Fibroblast of skin of abdomen (primary cell): ENCODE measurements at places on chromosomes 2 and 18.

DNA sequence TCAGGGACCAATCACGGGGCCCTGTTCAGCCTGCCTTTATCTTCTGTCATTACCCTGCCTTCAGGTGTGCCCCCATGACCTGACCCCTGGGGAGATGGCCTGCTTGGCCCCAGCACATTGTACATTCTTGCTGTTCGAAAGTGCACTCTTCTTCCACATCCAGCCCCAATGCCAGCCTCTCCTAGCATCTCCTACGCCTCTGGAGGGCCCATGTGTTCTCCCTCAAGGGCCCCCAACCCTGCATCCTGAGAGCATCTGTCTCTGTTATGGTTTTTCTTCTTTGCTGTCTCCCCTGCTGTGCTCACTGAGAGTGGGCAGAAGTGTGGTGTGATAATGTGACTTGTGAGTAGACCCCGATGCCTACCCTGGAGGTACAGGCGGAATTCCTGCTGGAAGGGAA, 41.5 kb upstream of the OTOS start:
- DNase-seq, result no peak

DNA sequence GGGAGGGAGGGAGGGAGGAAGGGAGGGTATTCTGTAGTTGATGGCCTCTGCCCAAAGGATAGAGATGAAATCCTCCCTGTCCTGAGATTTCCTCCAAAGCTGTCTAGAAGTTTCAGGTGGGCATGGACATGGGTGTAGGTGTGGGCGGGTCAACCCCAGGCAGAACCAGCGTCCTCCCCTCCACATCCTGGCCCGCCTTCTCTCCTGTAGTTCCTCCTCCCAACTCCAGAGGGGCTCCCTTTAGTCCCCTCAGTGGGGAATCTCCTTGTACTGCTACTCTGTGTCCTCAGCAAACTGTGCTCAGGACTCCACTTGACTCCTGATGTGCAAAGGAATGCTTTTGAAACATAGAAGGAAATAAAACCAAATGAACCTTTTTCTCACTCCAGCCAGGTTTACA, 88.1 kb downstream of the MRPS9 start:
- no peak for DNase-seq

DNA sequence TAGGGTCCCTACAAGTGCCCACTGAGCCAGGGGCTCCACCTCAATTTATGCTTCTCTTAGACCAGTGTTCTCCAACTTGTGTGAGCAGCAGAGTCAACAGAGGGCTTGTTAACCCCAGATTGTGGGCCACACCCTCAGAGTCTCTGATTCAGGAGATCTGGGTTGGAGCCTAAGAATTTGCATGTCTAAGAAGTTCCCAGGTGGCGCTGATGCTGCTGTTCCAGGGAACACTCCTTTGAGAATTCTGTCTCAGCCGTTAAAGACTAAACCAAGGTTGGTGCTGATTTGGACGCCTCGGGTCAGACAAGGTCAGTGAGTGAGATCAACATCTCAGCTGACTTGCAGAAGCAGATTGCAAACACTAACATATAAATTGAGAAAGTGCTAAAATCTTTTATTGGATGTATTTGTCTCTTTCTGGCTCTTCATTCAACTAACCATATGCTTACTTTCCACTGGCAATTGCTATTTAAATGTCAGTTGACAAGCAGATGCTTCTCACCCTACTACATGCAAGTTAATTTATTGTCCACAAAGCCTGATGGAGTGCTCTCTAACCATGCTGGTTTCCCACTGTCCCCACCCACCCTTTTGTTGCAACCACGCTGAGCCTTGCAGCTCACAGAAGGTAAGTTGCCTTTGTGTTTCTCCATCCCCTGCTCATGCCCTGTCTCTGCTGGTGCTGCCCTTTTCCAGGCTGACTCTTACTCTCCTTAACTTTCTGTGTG, 31.5 kb downstream of the LYPD1 start:
- DNase-seq, result no peak

DNA sequence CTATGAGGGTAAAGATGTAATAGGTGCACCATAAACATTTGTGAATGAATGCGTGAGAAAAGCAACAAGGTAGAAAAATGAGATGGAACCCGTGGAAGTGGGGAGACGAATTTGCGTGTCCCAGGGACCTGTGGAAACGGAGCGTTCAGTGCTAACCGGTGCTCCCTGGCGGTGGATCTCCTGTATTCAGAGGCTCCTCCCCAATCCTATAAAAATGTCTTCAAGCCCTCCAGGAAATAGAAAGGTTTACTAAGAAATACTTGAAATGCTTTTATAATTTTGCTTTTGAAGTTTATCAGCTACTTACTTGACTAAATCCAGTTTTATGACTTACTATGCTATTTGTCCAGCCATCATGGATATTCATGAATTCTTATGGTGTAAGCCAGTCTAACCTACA, 62.8 kb upstream of the RBM44 start:
- no peak for DNase-seq

GRCh38 chr2:37244017-37244416, 12.6 kb downstream of the NDUFAF7 start:
- no peak for DNase-seq

DNA sequence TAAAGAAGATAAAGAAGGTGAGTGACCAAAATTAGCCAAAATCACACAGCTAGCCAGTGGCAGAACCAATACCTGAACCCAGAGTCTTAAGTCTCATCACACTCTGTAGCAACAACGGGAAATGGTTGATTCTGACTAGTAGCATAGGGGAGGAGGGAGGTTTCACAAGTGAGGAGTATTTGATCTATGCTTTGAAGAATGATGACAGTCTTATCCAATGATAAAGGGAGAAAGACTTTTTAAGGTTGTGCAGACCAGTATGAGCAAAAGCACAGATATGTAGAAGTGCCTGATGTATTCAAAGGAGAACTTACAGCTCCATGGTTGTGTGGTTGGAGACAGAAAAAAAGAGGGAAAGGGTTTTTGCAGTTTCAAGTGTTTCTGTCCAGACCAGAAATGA, 50.7 kb upstream of the LINC00305 start:
- no peak for DNase-seq

GRCh38 chr2:47054868-47055267, 100.2 kb downstream of the STPG4 start:
- DNase-seq, result no peak

DNA sequence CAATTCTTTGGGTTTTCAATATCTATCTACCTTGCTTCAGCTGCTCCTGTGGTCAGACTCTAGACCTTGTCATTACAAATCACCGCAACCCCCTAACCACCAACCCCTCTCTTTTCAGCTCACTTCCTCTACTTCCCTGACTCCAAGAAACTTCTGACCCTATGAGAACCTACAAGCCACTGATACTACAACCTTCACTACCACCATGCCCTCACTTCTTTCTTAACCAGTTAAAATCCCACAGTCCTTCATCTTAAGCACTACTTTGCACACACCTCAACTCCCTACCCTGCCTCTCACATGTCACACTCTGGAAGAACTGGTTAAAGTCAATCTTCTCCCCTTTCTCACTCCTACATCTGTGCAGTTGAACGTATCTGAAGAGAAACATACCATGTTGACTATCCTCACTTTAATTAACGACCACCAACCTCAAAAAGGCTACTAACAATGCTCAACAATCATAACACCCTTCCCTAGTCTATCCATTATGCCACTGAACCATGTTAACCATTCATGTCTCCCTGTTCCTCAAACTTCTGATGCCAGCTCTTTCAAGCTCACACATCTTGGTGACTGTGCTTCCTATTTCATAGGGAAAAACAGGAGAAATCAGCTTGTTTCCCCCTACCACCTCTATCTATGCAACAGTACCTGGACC, 12.6 kb downstream of the EIF2AK3 start:
- no peak for DNase-seq

GRCh38 chr2:172039011-172039704, 39.4 kb downstream of the METAP1D start:
- no peak for DNase-seq

- DNase-seq, result no peak
Measured at GRCh38 chr2:239958473-239958765, 66.7 kb downstream of the NDUFA10 start.

- no peak for DNase-seq
Measured at GRCh38 chr2:238945433-238946150, 97.7 kb downstream of the TWIST2 start.

- no peak for DNase-seq
Measured at GRCh38 chr18:71583252-71583651, 960.9 kb downstream of the CBLN2 start.

- DNase-seq, result peak; percentile 82
Measured at GRCh38 chr18:2108591-2108990, 462.7 kb downstream of the METTL4 start.

DNA sequence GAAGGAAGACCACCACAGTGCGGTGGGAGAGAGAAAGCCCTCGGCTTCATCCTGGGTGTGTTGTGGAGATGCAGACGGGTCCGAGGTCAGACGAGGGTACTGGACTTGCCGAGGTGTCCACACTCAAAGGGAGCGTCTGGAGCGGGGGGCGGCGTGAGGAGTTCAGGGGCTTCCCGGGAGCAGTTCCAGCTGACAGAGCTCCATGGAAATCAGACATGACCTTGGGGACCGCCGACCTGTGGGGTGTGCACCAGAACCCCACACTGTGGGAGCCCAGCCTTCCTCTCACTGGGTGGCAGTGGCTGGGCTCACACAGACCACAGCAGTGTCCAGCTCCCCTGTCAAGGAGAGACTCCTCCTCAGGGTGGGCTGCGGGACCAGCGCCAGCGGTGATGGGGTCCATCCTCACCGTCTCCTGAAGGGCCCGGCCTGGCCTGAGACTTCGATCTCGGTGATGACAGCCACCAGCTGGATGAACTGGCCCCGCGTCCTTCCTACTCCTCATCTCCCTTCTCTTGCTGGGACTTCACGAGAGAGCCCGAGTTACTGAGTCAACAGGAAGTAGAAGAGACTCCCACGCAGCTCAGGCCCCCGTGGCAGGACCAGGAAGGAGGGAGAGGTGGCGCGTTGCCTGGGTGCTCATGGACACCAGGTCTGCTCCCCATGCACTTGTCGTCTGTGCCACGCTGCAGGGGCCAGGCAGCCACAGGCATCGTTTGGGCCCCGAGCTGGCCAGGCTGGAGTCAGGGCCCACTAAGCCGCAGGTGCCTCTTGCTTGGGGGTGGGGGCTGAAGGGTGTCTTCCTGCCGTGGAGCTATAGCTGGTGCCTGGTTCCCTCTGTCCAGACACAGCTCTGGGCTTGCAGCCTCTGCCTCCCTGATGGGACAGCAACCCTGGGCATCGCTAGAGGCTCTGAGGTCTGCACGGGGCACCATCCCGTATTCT, 101.9 kb upstream of the CTDP1 start:
- no peak for DNase-seq

- DNase-seq, result no peak
Measured at GRCh38 chr2:238378230-238379095, 48.3 kb upstream of the ASB1 start.

- DNase-seq, result no peak
Measured at GRCh38 chr18:57428221-57429150, 6.7 kb upstream of the ONECUT2 start.

DNA sequence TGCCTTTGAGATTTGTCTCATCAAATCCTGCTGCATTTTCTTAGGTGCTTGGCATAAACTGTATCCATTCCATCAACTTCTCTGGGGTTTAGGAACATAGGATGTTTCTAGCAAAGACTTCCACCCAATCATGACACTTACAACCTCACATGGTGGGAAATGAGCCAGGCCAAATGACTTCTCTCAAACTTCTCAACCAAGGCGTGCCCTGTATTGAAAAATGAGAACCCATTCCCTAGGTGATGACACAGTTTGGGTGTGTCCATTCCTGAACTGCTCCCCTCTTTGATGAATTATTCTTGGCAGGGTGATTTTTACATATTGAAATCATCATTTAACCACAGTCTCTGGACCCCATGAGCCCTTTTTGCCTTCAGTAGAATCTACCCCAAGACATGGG, 161.1 kb downstream of the EN1 start:
- peak; percentile 60 for DNase-seq

- DNase-seq, result peak; percentile 47
Measured at GRCh38 chr18:25169701-25170100, 182.3 kb downstream of the ZNF521 start.

DNA sequence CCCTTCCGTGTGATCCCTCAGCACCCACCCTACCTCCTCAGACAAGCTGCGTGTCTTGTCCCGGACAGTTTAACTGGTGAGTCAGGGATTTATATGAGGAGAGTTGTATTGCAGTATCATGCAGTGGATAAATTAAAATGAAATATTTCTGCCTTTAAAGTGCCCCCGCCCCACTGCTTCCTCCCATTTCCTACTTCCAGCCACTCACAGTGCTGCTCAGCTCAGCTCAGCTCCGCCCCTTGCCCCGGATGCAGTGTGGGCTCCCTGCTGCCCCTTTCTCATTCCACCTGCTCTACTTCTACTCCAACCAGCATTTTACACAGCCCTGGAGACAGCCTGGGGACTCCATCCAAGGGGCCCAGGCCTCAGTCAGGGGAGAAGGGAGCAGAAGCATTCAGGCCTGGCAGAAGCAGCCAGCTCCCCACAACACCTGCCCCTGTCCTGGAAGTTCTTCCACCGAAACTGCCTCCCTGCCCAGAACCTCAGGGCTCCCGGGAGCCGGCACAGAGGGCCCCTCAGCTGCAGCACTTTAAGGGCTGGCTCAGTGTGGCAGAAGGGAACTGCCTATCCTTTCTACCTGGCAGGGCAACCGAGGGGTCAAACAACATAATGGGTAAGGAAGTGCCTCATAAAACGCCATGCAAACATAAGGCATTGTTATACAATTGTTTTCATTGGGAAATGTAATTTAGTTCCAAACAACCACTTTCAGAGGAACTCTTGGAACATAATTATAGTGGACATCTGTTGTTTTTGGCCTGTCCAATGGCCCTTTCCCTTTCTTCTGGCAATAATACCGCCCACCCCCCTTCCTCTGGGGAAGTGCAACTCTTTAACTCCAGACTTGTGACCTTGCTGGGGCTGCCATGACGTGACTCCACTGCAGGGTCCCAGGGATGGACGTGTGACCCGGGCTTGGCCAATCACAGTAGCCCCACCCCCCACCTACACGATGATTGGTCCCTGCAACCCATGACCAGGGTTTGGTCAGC, 102.3 kb downstream of the LIPG start:
- peak; percentile 34 for DNase-seq

- DNase-seq, result peak; percentile 23
Measured at GRCh38 chr2:111618226-111618977, 265.6 kb downstream of the ANAPC1 start.

GRCh38 chr2:146031158-146031557, 1511.2 kb upstream of the ZEB2 start:
- DNase-seq, result peak; percentile 32

DNA sequence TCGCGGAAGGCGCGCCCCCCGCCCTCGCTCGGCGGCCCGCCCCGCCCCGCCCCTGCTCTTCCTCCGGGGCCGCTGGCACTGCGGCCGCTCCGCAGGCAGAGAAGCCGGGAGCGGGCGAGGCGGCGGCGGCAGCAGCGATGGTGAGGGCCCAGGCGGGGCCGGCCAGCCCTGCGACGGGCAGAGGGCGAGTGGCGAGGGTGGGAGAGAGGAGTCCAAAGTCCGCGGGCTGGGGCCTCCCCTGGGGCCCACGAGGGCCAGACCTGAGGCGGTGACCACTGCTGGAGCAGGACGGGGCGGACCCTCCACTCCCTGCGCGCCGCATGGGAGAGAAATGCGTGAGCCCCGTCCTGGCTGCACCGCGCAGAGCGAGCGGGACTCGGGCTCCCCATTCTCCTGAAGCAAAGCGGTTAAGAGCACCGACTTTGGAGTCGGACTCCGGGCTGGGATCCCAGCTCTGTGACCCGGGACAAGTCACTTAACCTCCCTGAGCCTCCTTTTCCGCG, at the start of gene VAMP5:
VAMP5 (plus strand) TSS at position 78 of the 503 bp plus-strand sequence; CDS start at position 138, 60 bp downstream.
- DNase-seq, result peak; percentile 12
